ENCODE measurements at places on chromosomes 6 and 20. TPM values are rescaled to one million over a fixed set of nuclear protein-coding genes. Genes with fewer than 3 reads are reported as not detected.

Gene CST5
- not detected for total RNA-seq

Gene MTFR2
- 0.88 TPM for total RNA-seq

Gene SLC26A8
- total RNA-seq, result 0.33 TPM

Gene CUTA
- total RNA-seq, result 76.5 TPM

Gene PHACTR3
- not detected for total RNA-seq

Gene OVOL2
- total RNA-seq, result not detected

Gene PLCB1
- total RNA-seq, result 26.7 TPM
